Parietal lobe (tissue), 2 donors: ENCODE measurements at places on chromosomes 13 and 19. TPM values are rescaled to one million over a fixed set of nuclear protein-coding genes. Genes with fewer than 3 reads are reported as not detected.

The LRRC25 gene
- 0.31 TPM for total RNA-seq

The TNFSF9 gene
- total RNA-seq = 1.9 TPM

The CCL25 gene
- total RNA-seq = not detected

The CCDC8 gene
- 2.2 TPM for total RNA-seq

The PSG2 gene
- total RNA-seq = not detected

The CHAF1A gene
- 8.5 TPM for total RNA-seq

The PAF1 gene
- total RNA-seq = 31.3 TPM

The SELENOV gene
- total RNA-seq = not detected

The C13orf46 gene
- 1.3 TPM for total RNA-seq

The SULT2A1 gene
- total RNA-seq = not detected

The PRKCSH gene
- 88.0 TPM for total RNA-seq

The TTC9B gene
- 41.6 TPM for total RNA-seq

The EBI3 gene
- total RNA-seq = not detected

The SYNGR4 gene
- not detected for total RNA-seq

The OSCAR gene
- total RNA-seq = not detected

The LINGO3 gene
- 0.94 TPM for total RNA-seq

The C19orf81 gene
- total RNA-seq = not detected

The AMH gene
- total RNA-seq = 2.2 TPM

The GPC6 gene
- 15.3 TPM for total RNA-seq

The TLE6 gene
- total RNA-seq = 1.9 TPM

The RFPL4A gene
- total RNA-seq = not detected

The ZNF880 gene
- 122 TPM for total RNA-seq

The CYP4F8 gene
- not detected for total RNA-seq

The TSSK6 gene
- 1.3 TPM for total RNA-seq

The RPS5 gene
- 1,498 TPM for total RNA-seq

The NFIX gene
- 235 TPM for total RNA-seq

The HAUS5 gene
- total RNA-seq = 7.5 TPM

The ODAD3 gene
- 0.63 TPM for total RNA-seq

The KLF2 gene
- total RNA-seq = 1.9 TPM

The C13orf42 gene
- total RNA-seq = not detected

The ZNF345 gene
- 34.4 TPM for total RNA-seq

The MICOS13 gene
- 11.3 TPM for total RNA-seq

The ANKLE1 gene
- total RNA-seq = 1.3 TPM
